ENCODE measurements at places on chromosomes 5 and 9.
A peak's percentile ranks its signal among the peaks of the same experiment; 100 is the strongest.

- no peak for DNase-seq
Observed at GRCh38 chr5:106957336-106957735, 713.4 kb downstream of the EFNA5 start.

DNA sequence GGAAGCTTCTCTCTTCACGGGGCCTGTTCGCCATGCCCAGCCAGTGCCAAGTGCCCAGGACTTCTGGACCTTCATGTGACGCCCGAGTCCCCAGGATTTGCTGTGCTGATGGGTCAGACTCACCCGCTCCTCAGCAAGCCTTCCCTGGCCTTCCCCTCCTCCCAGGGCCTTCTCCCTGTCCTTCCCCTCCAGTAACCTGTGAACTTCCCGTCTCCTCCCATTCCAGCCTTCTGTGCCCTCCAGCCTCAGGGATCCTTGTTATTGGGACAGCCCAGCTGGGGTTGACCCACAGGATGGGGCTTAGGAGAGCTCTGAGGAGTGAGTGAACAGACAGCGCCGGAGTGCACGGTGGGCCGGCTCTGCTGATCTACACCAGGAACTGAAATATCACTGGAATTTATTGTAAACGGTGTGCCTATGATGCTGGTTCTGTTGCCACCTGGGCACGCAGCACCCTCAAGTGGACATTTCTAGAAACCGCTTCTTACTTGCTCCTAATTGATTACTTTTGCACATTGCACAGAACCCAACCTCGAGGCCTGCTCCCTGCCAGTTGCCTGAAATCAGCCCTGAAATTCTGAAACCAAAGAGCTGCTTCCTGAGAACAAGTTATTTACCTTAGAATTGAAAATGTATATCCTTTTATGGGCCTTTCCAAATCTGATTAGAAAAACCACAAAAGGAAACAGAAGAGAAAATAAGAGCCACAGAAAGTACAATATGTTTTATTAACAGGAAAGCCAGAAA lies 1.5 kb downstream of the SPAAR start:
- peak; percentile 50 for DNase-seq

DNA sequence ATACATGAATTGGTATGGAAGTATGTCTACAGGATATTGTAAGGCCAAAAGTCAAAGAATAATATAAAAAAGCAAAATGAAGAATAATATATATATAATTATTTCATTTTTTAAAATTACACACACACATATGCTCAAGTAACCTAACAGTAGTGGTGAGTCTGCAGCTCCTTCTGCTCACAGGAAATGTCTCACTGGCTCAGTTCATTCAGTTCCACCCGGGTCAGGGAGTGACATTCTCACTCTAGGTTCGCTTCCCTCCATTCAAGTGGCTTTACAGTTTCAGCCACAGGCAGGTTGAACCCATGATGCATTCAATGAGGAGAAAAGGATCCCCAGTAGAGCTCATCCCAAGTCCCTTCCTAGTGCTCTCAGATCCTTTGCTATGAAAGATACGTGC lies 90.8 kb downstream of the SUSD1 start:
- DNase-seq = no peak

- DNase-seq = no peak
Observed at GRCh38 chr5:111942661-111943401, 185.8 kb upstream of the NREP start.

GRCh38 chr9:89224633-89225032 lies 46.0 kb upstream of the SHC3 start:
- no peak for DNase-seq

GRCh38 chr5:165057145-165057544 lies 1551.7 kb downstream of the MAT2B start:
- no peak for DNase-seq

DNA sequence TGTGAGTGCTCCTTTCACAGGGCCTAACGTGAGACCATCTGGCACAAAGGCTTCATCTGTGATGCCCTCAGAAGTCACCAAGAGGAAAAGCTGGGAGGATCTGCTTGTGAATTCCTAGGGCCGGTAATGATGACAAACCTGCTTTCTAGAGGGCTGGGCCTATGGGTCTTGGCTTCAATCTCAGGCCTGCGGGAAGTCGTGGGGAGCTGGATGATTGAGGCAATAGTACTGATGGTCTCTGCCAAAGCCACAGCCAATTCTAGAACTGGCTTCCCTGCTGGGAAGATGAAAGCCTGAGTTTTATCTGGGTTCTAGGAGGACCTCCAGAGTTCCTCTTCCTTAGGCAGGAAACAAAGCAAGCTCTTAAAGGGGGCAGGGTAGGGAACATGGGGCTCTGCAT lies 102.7 kb downstream of the TMEM215 start:
- DNase-seq = no peak

- no peak for DNase-seq
Observed at GRCh38 chr9:122900791-122901190, 4.4 kb downstream of the RC3H2 start.

DNA sequence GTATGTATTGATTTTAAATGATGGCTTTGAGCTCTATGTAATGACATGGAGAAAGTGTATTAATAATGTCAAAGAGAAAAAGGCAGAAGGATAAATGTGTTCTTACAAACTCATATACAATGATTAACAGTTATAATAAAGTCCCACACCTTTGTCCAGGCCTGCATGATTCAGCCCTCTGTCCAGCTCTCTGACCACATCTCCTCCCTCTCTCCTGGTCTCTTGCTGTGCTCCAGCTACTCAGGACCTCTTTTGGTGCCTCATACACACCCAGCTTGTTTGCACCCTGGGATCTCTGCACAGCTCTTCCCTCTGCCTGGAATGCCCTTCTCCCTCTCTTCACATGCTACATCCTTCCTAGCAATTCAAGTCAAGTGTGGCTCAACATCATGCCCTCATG lies 37.5 kb upstream of the DMRT1 start:
- no peak for DNase-seq

GRCh38 chr9:95570646-95571045 lies 53.9 kb upstream of the PTCH1 start:
- DNase-seq = no peak

DNA sequence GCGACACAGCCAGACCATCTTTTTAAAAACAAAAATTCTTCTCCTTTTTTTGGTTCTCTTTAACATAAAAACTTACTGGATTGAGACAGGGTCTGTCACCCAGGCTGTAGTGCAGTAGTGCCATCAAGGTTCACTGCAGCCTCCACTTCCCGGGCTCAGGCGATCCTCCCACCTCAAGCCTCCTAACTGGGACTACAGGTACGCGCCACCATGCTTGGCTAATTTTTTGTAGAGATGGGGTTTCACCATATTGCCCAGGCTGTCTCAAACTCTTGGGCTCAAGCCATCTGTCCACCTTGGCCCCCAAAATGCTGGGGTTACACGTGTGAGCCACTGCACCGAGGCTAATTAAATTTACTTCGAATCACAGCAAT lies 13.8 kb downstream of the HNRNPK start:
- no peak for DNase-seq

DNA sequence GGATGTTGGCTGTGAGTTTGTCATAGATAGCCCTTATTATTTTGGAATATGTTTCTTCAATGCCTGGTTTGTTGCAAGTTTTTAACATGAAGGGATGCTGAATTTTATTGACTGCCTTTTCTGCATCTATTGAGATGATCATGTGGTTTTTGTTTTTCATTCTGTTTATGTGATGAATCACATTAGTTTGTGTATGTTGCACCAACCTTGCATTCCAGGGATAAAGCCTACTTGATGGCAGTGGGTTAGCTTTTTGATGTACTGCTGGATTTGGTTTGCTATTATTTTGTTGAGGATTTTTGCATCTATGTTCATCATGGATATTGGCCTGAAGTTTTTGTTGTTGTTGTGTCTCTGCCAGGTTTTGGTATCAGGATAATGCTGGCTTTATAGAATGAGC lies 225.6 kb downstream of the PCSK1 start:
- no peak for DNase-seq

DNA sequence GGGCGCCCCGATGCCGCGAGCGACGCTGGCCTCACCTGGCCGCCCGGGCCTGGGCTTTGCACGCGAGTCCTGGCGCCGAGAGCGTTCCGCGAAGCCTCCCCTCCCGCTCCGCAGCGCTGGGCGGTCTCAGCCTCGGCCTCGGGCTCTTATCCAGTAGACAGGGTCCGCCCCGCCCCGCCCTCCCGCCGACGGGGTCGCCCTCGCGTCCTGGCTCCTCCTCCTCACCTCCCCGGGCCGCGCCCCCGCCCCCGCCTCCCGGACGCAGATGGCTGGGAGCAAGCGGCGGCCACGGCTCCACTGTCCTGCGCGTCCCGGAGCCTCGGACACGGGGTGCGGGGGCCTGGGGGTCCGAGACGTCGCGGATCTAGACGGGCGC lies at the start of gene SLC6A3:
Gene SLC6A3 (minus strand): TSS at position 128 of the 376 bp plus-strand sequence. CDS start 2,243 bp downstream, outside the sequence.
- peak; percentile 46 for DNase-seq

DNA sequence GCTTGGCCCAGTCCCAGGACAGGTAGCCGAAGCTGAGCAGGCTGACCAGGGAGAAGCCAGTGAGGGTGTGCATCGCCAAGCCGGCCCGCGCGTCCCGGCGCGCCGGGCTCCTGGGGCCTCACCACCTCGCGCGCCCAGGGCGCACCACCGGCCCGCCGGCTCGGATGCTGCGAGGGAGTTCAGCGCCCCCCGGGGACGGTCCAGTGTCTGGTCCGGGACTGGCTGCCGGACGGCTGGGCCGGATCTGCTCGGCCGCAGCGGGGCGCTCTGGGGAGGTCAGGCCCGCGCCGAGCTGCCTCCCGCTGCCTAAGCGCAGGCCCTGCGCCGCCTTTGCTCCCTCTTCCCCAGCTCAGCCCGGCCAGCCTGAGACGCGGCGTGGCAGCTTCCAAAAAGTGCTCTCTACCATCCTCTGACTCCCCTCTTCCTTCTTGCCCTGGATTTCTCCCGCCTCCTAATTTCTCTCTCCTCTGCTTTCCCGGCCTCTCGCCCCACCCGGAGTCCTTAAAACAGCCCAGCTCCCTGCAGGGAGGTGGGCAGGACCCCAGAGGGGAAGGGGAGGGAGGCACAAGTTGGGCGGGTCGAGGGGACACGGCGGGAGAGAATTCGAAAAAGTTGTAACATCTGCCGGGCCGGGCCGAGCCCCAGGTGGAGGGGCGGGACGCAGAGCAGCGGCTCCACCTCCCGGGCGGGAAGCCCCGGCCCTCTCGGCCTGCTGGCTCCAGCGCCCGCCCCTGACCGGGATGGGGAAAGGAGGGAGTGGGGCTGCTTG lies at the start of gene ARSI:
Gene ARSI (minus strand): TSS at position 605 of the 769 bp plus-strand sequence. CDS start 532 bp downstream, at position 73.
- peak; percentile 66 for DNase-seq

DNA sequence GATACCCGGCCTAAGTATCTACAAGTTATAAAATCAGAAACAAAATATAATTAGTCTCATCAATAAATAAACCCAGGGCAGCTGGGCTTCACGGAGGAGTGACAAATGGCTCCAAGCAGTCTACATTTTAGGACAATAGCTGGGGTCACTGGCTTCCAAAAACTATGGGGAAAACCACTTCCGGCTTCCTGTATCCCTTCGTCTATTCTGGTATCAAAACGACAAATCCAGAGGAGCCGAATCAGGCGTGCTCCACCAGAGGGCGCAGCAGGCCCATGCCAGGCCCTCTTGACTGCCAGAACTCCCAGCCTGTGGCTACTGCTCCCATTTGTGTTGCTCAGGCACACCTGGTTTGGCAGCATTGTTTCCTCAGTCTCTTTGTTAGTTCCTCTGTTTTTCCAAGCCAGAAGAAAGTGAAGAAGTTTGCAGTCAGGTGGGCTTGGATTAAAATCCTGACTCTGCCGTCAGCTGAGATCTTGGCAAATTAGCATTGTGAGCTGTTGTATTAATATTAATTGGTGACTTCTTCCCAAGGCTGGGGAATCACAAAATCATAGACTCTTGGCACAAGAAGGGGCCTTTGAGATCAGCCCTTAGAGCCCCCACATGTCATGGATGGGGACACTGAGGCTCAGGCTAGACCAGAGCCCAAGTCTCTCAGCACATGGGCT lies 11.6 kb upstream of the RAB14 start:
- peak; percentile 93 for DNase-seq

DNA sequence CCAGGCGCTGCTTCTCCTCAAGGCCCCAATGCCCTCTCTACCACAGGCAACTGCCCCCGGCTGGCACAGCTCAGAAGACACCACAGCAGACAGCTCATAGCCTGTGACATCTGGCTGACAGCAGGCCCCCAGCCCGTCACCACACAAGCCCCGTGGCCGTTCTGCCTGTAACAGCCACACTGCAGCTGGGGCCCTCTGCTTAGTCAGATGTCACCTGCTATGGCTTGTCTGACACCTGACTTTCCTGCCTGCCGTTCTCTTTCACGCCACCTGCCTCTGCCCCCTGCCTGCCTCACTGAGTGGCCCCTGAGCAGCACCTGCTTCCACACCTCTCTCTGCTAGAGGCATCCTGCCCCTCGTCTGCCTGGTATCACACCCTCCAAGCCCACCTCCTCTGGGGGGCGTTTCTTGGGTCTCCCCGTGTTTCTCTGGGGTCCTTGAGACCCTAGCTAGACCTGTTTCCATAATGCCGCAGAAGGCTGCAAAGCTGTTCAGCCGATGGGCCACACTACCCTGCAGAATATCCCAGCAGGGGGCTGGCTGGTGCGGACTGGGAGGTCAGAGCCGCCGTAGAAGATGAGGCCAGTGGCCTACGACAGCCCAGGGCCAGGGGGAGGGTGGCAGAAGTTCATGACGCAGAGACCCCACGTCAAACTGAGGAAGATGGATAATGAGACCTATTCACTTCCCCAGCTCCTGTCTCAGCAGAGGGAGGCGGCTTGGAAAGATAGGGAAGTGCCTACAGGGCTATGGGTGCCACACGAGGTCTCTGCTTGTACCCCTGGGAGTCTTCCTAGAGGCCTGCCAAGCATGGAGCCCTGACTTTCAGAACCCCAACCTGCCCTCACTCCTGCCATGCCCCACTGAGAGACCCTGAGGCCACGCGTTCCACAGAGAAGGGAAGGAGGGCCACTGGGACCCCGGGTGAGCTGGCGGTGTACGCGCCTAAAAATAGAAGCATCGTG lies 95.1 kb downstream of the ZNF354C start:
- DNase-seq = peak; percentile 30

DNA sequence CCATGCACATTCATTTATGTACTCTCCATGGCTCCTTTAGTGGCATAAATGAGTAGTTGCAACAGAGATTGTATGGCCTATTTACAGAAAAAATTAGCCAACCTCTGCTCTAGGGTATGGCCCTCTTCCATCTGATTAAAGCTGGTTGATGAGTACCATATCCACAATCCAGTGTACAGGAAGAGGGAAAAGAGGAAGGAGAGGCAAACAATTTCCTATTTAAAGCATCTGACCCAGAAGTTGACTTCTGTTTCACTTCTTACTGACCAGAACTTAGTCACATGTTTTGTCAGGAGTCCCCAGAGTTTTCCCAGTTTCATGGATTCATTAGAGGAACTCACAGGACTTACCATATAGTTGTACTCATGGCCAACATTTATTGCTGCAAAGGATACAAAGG lies 68.6 kb upstream of the STARD4 start:
- DNase-seq = no peak

DNA sequence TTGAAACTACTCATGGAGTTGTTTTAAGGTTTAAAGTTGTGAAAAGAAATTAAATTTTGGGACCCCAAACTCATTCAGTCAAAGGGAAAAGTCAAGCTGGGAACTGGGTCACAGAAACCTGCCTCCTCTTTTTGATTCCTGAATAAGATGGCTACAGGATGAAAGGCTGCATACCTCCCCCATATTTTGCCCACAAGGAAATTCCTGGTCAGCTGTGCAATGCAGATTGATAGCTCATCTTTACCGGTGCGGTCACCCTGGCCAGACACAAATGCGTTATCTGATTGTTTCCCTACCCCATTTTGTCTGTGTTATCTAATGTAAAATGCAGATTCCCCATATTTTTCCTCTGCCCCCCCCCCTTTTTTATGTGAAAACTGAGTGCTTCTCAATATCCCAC lies 1.3 kb downstream of the HAVCR2 start:
- no peak for DNase-seq

GRCh38 chr9:135247227-135247930 lies 159.9 kb downstream of the OLFM1 start:
- DNase-seq = peak; percentile 38

GRCh38 chr5:168260353-168261226 lies 30.9 kb upstream of the WWC1 start:
- DNase-seq = no peak

- no peak for DNase-seq
Observed at GRCh38 chr5:139384591-139385051, 1.5 kb upstream of the SLC23A1 start.

All from Right ventricle myocardium superior (tissue), 1 donor.